ENCODE measurements at places on chromosomes 7 and 10. TPM values are rescaled to one million over a fixed set of nuclear protein-coding genes. Genes with fewer than 3 reads are reported as not detected.

ABLIM1 gene
- polyA plus RNA-seq = 0.91 TPM

SUFU gene
- 5.7 TPM for polyA plus RNA-seq

VENTX gene
- 1.4 TPM for polyA plus RNA-seq

PTN gene
- polyA plus RNA-seq = not detected

NEBL gene
- polyA plus RNA-seq = 9.7 TPM

DNA sequence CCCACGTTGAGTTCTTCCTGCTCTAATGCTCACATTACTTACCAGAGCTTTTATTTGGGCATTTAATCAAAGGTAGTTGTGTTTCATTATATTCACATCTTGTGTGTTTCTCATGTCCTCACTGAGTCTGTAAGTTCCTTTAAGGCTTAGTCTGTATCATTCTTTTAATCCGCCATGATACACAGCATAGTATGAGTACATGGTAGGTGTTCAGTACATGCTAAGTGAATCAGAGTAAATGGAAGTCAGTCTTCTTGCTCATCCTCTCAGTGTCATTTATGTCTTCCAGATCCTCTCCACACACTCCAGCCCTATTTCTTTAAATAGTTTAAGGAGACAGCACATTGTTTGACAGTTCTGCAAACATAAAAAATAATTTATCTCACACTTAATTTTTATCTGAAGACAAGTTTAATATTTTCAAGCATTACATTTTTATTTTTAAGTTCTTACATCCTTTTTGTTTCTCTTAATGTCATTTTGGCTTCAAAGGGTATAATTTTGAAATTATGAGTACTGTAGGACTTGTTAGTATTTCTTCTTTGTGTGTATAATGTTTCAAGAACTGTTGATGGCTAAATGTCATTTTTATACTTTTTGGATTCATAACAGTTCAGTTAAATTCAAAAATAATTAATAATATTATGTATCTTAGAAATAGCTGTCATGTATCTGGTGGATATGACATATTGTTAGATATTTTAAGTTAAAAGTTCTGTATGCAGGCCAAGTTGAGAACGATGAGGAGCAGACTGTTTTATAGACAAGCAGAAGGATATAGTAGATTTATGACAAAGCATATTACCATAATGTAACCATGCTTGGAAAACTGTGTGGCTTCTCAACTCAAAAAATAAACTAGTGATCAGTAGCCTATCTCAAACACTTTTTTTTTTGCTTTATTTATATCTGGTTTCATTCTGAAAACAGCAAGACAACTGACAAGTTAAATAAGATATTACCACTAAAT, 342.7 kb downstream of the LRMDA start:
- peaks cover 17% of the 10 kb centered on the region for H3K4me1 ChIP-seq
- H3K27me3 ChIP-seq = no peaks in the 10 kb centered on the region
- no peak for DNase-seq
- no peak overlapping the region for H3K27ac ChIP-seq
- no peak overlapping the region for H3K4me3 ChIP-seq

GRCh38 chr7:144713850-144714249, 122.0 kb downstream of the TPK1 start:
- DNase-seq = no peak
- no peak overlapping the region for H3K4me3 ChIP-seq
- H3K27me3 ChIP-seq = no peaks in the 10 kb centered on the region
- no peaks in the 10 kb centered on the region for H3K36me3 ChIP-seq

DNA sequence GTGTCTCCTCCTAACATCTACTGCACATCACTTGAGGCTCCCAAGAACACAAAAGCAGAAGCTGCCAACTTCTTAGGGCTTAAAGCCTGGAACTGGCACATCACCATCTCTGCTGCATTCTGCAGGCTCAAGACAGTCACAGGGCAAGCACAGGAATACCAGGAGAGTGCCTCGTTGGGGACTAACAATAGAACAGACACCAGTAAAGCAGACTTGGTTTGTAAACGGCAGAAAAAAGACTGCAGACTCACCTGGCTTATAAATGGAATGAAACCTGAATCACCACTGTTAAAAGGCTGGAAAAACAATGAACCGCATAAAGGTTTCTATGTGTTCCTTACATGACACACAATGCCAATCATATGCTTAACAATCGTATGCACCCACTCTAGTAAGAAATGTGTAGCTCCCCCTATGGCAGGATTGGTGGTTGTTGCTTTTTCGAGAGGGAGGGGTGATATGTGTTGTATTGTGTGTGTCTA, 12.8 kb downstream of the RHEB start:
- H3K27me3 ChIP-seq = no peaks in the 10 kb centered on the region
- H3K36me3 ChIP-seq = no peaks in the 10 kb centered on the region
- no peak overlapping the region for H3K4me3 ChIP-seq
- H3K4me1 ChIP-seq = peaks cover 20% of the 10 kb centered on the region

- no peaks in the 10 kb centered on the region for H3K27me3 ChIP-seq
- no peak for DNase-seq
- no peaks in the 10 kb centered on the region for H3K4me1 ChIP-seq
- no peak overlapping the region for H3K27ac ChIP-seq
- no peak overlapping the region for H3K4me3 ChIP-seq
Measured at GRCh38 chr7:84145892-84146291, 48.7 kb downstream of the SEMA3A start.

- H3K36me3 ChIP-seq = no peaks in the 10 kb centered on the region
- peak overlapping the region; percentile 94 for H3K4me3 ChIP-seq
- peak overlapping the region; percentile 93 for H3K27ac ChIP-seq
- H3K4me1 ChIP-seq = peaks cover 51% of the 10 kb centered on the region
- peak; percentile 10 for DNase-seq
- peaks cover 4% of the 10 kb centered on the region for H3K27me3 ChIP-seq
Measured at GRCh38 chr7:24981171-24981951, 1.4 kb upstream of the OSBPL3 start.

GRCh38 chr7:2665359-2665791, 22.6 kb upstream of the AMZ1 start:
- H3K4me3 ChIP-seq = no peak overlapping the region
- H3K36me3 ChIP-seq = peaks cover 23% of the 10 kb centered on the region
- no peaks in the 10 kb centered on the region for H3K27me3 ChIP-seq
- H3K27ac ChIP-seq = no peak overlapping the region

GRCh38 chr7:33673029-33673700, 232.2 kb upstream of the BMPER start:
- no peaks in the 10 kb centered on the region for H3K27me3 ChIP-seq
- H3K27ac ChIP-seq = no peak overlapping the region
- DNase-seq = no peak
- H3K36me3 ChIP-seq = no peaks in the 10 kb centered on the region
- H3K4me1 ChIP-seq = no peaks in the 10 kb centered on the region
- no peak overlapping the region for H3K4me3 ChIP-seq

DNA sequence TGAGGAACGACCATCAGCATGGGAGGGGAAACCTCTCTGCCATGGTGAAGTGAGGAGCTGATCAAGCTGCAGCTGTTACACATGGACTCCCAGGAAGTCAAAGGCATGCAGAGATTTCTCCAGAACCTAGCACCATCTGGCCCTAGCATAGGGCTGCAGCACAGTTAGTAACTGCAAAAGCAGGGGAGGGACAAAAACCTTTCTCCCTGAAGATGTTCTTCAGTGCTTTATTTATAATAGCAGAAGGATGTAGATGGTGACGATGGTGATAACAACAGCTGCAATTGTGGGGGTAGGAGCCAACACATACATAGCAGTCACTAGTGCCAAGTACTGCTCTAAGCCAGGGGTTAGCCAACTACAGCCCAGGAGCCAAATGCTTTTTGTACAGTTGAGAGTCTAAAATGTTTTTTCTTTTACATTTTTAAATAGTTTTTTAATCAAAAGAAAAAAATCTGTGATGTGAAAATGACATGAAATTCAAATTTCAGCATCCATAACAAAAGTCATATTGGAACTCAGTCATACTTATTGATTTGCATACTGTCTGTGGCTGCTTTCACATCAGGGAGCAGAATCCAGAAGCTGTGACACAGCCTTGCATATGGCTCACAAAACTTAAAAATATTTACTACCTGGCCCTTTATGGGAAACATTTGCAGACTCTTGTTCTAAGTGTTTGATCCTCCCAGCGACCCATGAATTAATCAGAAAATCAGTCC, 299.5 kb downstream of the ELMO1 start:
- no peak for DNase-seq
- H3K27me3 ChIP-seq = no peaks in the 10 kb centered on the region
- peaks cover 25% of the 10 kb centered on the region for H3K36me3 ChIP-seq
- no peak overlapping the region for H3K27ac ChIP-seq

DNA sequence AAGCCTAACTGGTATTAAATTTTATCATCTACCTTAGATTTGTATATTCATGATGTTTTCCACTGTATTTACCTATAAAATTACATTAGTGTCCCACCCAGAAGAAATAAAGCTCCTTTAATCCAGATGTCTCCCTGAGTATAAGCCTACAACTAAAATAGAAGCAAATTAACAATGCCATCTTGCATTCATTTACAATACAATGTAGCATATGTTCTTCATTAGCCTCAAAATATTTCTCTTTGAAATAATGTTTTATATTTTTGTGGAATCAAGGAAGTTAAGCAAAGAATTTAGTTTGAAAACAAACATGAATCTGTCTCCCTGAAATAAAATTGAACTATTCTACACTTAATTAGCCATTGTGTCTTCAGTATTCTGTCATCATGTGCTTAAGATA, 112.3 kb downstream of the CACNA2D1 start:
- H3K36me3 ChIP-seq = no peaks in the 10 kb centered on the region
- no peak for DNase-seq
- H3K4me1 ChIP-seq = no peaks in the 10 kb centered on the region
- no peaks in the 10 kb centered on the region for H3K27me3 ChIP-seq
- H3K4me3 ChIP-seq = no peak overlapping the region

- H3K4me3 ChIP-seq = no peak overlapping the region
- H3K36me3 ChIP-seq = no peaks in the 10 kb centered on the region
- DNase-seq = no peak
- no peak overlapping the region for H3K27ac ChIP-seq
- H3K27me3 ChIP-seq = no peaks in the 10 kb centered on the region
- H3K4me1 ChIP-seq = no peaks in the 10 kb centered on the region
Measured at GRCh38 chr7:693280-693679, 33.2 kb upstream of the DNAAF5 start.

GRCh38 chr10:98293550-98294269, 25.7 kb upstream of the LOXL4 start:
- H3K4me1 ChIP-seq = peaks cover 13% of the 10 kb centered on the region
- no peak overlapping the region for H3K27ac ChIP-seq
- H3K36me3 ChIP-seq = no peaks in the 10 kb centered on the region
- H3K27me3 ChIP-seq = peaks cover 2% of the 10 kb centered on the region
- no peak overlapping the region for H3K4me3 ChIP-seq
- no peak for DNase-seq

GRCh38 chr7:42740408-42740807, 171.5 kb downstream of the C7orf25 start:
- H3K27ac ChIP-seq = no peak overlapping the region
- no peaks in the 10 kb centered on the region for H3K36me3 ChIP-seq
- no peaks in the 10 kb centered on the region for H3K4me1 ChIP-seq
- no peaks in the 10 kb centered on the region for H3K27me3 ChIP-seq
- no peak overlapping the region for H3K4me3 ChIP-seq
- no peak for DNase-seq

GRCh38 chr10:1615186-1615954, 122.0 kb downstream of the ADARB2 start:
- no peak overlapping the region for H3K27ac ChIP-seq
- DNase-seq = no peak
- no peak overlapping the region for H3K4me3 ChIP-seq
- H3K36me3 ChIP-seq = no peaks in the 10 kb centered on the region

- no peak overlapping the region for H3K4me3 ChIP-seq
- no peaks in the 10 kb centered on the region for H3K4me1 ChIP-seq
- H3K27me3 ChIP-seq = no peaks in the 10 kb centered on the region
- DNase-seq = no peak
- no peaks in the 10 kb centered on the region for H3K36me3 ChIP-seq
Measured at GRCh38 chr7:121924269-121925186, 51.6 kb downstream of the PTPRZ1 start.

DNA sequence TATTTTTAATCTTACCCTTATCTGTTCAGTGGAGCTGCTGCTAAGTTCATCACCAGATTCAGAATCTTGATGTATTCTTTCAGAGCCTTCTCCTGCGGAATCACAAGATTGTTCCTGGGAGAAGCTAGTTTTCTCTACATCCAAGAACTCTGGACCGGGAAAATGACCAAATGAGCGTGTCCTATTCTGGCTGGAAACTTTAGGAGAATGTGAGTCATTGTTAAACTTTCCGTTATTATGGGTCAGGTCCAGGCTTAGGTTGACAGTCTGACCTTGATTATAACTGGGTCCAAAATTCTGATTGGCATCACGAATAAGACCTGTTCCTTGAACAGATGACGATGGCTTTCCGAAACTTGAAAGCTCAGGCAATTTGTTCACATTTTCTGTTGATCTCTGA, 20.5 kb downstream of the ARHGAP12 start:
- no peak overlapping the region for H3K27ac ChIP-seq
- no peak for DNase-seq
- no peaks in the 10 kb centered on the region for H3K4me1 ChIP-seq
- no peaks in the 10 kb centered on the region for H3K27me3 ChIP-seq
- H3K4me3 ChIP-seq = no peak overlapping the region

DNA sequence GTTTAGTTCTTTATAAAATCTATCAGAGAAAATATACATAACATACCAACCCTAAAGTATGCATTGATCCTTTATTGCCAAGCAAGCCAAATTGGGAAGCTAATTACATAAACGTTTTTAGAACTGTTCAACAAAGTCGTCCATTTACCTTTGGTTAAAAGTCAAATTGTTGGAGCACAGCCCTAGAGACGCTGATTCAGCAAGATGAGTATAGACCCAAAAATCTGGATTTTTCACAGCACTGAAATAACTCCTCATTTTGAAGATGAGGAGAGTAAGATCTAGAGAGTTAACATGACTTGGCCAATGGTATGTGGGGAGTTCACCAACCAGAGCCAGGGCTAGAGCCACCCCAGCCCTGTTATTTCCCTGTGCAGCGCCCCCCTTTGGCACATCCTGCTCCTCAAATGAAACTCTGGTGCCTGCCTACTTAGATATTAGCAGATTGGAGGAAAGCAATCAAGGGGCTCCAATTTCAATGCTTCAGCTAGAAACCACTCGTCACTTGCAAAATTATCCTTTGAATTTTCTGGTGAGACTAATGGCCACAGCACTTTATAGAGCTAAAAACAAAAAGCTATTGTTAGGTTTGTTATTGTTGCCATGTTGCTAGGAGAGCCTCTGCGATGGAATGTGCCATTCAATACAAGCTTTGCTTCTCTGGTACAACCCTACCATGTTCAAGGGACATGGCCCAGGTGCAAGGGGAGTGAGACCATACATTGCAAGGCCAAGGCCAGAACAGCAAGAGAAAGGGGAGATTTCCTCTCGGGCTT, 132.6 kb upstream of the ZEB1 start:
- H3K36me3 ChIP-seq = no peaks in the 10 kb centered on the region
- H3K4me3 ChIP-seq = no peak overlapping the region
- DNase-seq = no peak
- H3K27me3 ChIP-seq = no peaks in the 10 kb centered on the region
- H3K4me1 ChIP-seq = no peaks in the 10 kb centered on the region

GRCh38 chr10:28375399-28376354, 72.8 kb upstream of the MPP7 start:
- no peaks in the 10 kb centered on the region for H3K36me3 ChIP-seq
- no peaks in the 10 kb centered on the region for H3K27me3 ChIP-seq
- peaks cover 52% of the 10 kb centered on the region for H3K4me1 ChIP-seq
- no peak overlapping the region for H3K4me3 ChIP-seq
- no peak for DNase-seq

Measured in CD14-positive monocyte (primary cell).